Activated CD4-positive, alpha-beta T cell treated with anti-CD3 and anti-CD28 coated beads for 4 hours (primary cell): ENCODE measurements at places on chromosomes 6 and 20.

DNA sequence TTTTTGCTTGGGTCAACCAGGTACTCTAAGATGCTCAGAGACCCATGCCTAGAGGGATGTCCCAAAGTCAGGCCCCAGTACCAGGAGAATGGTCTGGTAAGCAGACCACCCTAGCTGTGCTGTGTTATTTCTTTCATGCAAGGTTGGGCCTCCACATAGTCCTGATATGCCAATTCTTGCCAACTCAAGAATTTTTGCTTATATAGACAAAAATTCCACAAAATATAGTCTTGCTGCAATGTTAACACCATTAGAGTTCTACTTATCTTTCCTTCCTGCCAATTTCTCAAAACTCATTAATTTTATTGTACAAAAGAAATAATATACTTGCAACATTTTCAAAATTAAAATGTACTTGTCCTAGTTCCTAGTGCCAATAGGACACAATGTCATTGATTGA is 33.9 kb upstream of the TINAG start:
- no peak for DNase-seq

DNA sequence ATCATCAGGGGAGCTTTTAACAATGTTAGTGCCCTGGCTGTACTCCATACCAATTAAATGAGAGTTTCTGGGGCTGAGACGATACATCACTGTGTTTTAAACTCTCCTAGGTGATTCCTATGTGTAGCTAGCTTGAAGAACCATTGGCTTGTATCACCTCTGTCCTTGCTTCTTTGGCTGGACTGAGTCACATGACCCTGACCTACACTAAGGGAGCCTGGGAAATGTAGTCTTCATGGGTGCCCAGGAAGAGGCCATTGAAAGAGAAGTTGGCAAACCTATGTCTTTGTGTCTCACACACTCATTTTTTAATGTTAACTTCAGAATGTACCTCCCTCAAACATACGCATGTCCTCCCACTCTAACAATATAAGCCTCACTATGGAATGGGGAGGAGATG is 506.6 kb downstream of the DHX35 start:
- DNase-seq: no peak

DNA sequence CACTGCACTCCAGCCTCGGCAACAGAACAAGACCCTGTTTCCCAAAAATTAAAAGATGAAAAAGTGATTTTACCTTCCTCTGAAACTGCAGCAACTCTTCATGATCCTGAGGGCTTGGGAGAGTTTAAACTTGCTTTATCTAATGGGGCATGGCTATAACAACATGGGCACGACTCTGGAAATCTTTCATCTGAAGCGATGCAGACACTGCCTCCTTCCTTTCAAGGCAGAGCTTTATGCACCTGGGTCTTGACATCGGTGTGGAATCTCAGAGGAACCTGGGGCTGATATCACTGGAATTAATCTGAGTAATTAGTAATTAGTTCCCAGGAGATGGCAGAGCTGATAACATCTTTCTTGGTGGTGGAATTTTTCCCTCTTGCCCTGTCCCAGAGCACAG is 52.1 kb downstream of the EDN3 start:
- no peak for DNase-seq

DNA sequence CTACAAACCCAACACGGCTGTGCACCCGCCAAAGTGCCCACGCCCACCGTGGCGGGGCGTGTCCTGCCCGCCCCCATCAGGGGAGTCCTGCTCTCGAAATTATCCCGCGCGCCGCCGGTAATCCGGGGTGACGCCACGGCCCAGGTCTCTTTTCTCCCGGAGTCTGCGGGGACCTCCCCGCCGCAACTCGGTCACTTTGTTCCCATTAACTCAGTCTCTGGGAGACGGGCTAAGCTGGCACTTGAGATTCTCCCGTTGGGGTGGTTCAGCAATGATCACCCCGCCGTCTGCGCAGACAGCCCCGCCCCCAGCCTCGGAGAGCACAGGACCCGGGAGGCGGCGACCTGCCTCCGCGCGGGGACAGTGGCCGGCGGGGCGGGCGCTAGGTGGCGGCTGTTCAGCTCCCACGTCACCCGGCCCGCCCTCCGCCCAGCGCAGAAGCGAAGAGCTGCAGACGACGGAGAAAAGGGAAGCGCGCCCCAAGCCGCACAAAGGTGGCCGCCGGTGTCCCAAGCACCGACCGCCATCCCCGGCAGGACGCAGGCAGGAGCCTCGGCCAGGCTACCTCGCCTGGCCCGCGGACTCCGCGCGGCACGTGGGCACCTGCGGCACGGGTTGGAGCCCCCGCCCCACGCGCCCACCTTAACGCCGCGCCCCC is 31.5 kb downstream of the SF3B5 start:
- peak; percentile 87 for DNase-seq

DNA sequence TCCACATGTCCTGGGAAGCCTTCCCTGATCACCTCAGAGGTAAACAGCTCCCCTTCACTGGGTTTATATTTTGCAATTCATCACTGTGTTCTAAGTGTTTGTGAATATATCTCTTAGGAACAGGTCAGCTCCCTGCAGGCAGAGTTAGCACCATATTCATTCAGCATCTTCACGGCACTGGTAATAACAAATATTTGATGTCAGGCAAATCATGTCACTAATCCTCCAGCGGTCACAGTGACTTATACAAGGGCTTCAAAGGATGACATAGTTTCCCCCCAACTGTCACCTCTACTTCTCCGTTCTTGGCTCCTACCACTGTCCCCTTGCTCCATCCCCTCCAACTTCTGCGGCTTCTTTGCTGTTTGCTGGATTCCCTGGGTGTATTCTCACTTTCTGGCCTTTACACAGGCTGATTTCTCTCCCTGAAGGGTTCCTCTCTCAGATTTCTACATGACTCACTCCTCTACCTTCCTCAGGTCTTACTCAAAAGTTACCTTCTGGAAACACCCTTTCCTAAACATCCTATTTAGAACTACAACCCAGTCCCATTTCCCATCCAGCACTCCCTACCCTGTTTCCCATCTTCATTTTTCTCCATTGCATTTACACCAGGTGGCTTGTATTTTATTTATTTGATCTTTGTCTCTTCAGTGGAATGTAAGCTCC is 66.6 kb downstream of the NHLRC1 start:
- no peak for DNase-seq

DNA sequence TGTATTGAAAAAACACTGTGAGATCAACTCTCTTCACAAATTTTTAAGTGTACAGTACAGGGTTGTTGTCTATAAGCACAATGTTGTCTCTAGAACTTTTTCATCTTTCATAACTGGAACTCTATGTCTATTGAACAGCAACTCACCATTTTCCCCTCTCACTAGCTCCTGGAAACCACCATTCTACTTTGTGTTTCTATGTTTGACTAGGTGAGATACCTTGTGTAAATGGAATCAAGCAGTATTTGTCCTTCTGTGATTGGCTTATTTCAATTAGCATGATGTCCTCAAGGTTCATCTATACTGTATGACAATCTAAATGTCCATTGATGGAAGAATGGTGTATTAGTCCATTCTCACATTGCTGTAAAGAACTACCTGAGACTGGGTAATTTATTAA is 210.1 kb upstream of the FUT9 start:
- no peak for DNase-seq
